ENCODE measurements at places on chromosomes 3 and 15. TPM values are rescaled to one million over a fixed set of nuclear protein-coding genes. Genes with fewer than 3 reads are reported as not detected.

GRCh38 chr3:183490653-183491052 lies 62.2 kb upstream of the MCF2L2 start:
- H3K27me3 ChIP-seq, result no peaks in the 10 kb centered on the region
- H3K27ac ChIP-seq, result no peak overlapping the region
- no peak overlapping the region for H3K4me3 ChIP-seq
- peaks cover 5% of the 10 kb centered on the region for H3K4me1 ChIP-seq
- DNase-seq, result peak; percentile 26

- H3K27ac ChIP-seq, result no peak overlapping the region
- H3K4me3 ChIP-seq, result no peak overlapping the region
- no peaks in the 10 kb centered on the region for H3K36me3 ChIP-seq
- H3K27me3 ChIP-seq, result peaks cover 2% of the 10 kb centered on the region
- H3K4me1 ChIP-seq, result peaks cover 6% of the 10 kb centered on the region
These were observed 71.3 kb downstream of the CMTM8 start for GRCh38 chr3:32309654-32310242.

DNA sequence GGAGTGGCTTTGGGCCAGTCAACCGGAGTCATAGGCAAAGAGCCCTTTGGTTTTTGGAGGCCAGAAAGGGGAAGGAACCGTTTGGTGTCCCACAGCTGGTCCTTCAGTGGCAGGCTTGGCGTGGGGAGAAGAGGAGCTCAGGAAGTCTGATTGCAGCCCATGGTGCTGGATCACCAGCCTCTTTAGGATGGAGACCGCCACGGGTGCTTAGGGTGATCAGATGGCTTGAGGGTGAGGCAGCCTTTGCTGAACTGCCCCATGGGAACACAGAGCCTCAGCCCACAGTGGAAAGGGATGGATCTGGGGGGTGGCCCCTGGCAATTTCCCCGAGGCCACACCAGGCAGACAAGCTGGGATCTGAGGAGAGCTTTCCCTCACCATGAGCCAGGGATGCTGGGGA lies 38.6 kb upstream of the TOPBP1 start:
- H3K36me3 ChIP-seq, result no peaks in the 10 kb centered on the region
- no peak overlapping the region for H3K27ac ChIP-seq
- H3K27me3 ChIP-seq, result no peaks in the 10 kb centered on the region
- no peak for DNase-seq
- no peaks in the 10 kb centered on the region for H3K4me1 ChIP-seq

- no peak for DNase-seq
- no peaks in the 10 kb centered on the region for H3K36me3 ChIP-seq
- no peak overlapping the region for H3K27ac ChIP-seq
- H3K4me1 ChIP-seq, result no peaks in the 10 kb centered on the region
- no peaks in the 10 kb centered on the region for H3K27me3 ChIP-seq
- no peak overlapping the region for H3K4me3 ChIP-seq
These were observed 24.7 kb downstream of the GPR171 start for GRCh38 chr3:151178208-151178845.

DNA sequence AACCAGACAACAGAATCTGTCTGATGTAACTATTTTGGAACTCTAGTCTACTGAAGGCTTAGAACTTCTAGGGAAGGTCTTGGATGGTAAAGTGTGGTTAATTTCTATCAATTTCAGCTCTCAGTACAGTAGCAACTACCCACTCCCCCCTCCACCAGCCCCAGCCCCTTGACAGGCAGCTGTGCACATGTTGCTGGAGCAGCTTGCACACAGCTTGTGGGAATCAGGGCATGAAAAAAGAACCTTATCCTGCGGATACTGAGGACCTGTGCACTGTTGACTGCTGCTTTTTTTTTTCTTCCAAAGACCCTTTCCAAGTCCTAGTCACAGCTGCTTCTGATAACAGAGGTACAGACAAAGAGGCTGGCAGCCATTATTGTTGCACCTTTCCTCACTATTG lies 81.5 kb upstream of the UBP1 start:
- DNase-seq, result no peak
- H3K4me1 ChIP-seq, result no peaks in the 10 kb centered on the region
- H3K27ac ChIP-seq, result no peak overlapping the region
- H3K4me3 ChIP-seq, result no peak overlapping the region

Gene CCR3
- not detected for total RNA-seq

Gene SUSD5
- total RNA-seq, result 2.9 TPM

Gene ATP8B4
- 0.23 TPM for total RNA-seq
